ENCODE measurements at places on chromosomes 12 and 14. TPM values are rescaled to one million over a fixed set of nuclear protein-coding genes. Genes with fewer than 3 reads are reported as not detected.

Gene ACACB
- 5.9 TPM for total RNA-seq

Gene DHRS2
- not detected for total RNA-seq

Gene STAB2
- total RNA-seq = not detected

Gene KRT6C
- not detected for total RNA-seq

Gene CLEC7A
- total RNA-seq = not detected

All from chondrocyte (in vitro differentiated cells).